ENCODE measurements at places on chromosomes 1 and 21. TPM values are rescaled to one million over a fixed set of nuclear protein-coding genes. Genes with fewer than 3 reads are reported as not detected.

GRCh38 chr1:37537378-37537777, 16.7 kb downstream of the SNIP1 start:
- DNase-seq, result no peak

- no peak for DNase-seq
Measured at GRCh38 chr1:154895798-154896197, 25.7 kb upstream of the KCNN3 start.

GRCh38 chr1:91611483-91611917, 110.8 kb downstream of the CDC7 start:
- no peak for DNase-seq

DNA sequence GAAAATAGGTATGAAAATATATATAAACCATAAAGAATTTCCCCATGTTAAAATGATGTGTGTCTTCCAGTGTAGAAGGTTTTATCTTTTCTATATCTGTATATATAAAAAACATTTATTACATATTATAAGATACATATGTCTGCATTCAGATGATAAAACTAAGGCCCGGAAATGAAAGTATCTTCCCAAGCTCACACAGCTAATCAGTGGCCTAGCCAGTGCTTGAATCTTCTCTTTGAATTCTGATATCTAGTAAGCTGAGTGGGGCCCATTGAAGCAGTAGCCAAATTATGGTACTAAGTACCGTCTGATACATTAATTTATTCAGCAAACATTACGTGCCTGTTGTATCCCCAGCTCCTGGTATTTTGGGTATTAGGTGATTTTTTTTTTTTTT, 28.6 kb downstream of the UCK2 start:
- no peak for DNase-seq

Gene ATP5PB
- total RNA-seq, result 103 TPM

Gene C2CD2
- total RNA-seq, result 8.0 TPM

Gene LCE3B
- total RNA-seq, result not detected

Gene APCS
- 7.1 TPM for total RNA-seq

Data from pancreas (tissue), 10 donors.